Suprapubic skin (tissue), 4 donors: ENCODE measurements at places on chromosomes 6 and 20.

- H3K27me3 ChIP-seq = peaks cover 5% of the 10 kb centered on the region
- DNase-seq = no peak
- no peak overlapping the region for H3K27ac ChIP-seq
- H3K36me3 ChIP-seq = no peaks in the 10 kb centered on the region
Measured at GRCh38 chr6:87968435-87969278, 79.0 kb upstream of the SPACA1 start.

DNA sequence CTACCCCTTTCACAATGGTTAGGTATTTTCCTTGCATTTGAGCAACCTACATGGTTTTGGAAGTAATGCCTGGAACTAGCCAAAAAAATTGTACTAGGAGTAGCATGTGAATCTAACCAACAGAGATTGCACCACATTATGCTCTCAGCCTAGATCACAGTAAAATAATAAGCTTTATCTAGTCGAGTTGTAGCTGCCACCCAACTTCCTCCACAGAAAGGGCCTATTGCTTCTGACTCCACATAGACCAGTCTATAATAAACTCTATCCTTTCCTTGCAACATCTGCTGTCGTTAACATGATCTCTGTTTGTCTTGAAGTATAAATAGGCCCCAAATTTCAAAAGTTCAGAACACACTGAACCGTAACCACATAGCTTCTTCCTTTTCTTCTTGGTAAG lies 375.5 kb downstream of the PKHD1 start:
- no peak overlapping the region for H3K27ac ChIP-seq
- H3K4me1 ChIP-seq = no peaks in the 10 kb centered on the region
- H3K27me3 ChIP-seq = no peaks in the 10 kb centered on the region
- no peak for DNase-seq

- peak overlapping the region; percentile 85 for H3K27ac ChIP-seq
- peak overlapping the region; percentile 63 for H3K4me3 ChIP-seq
- H3K27me3 ChIP-seq = no peaks in the 10 kb centered on the region
- peaks cover 34% of the 10 kb centered on the region for H3K4me1 ChIP-seq
Measured at GRCh38 chr6:129709196-129709768, 695 bp downstream of the ARHGAP18 start.

- no peaks in the 10 kb centered on the region for H3K4me1 ChIP-seq
- no peaks in the 10 kb centered on the region for H3K27me3 ChIP-seq
- DNase-seq = no peak
- no peak overlapping the region for H3K27ac ChIP-seq
- H3K4me3 ChIP-seq = no peak overlapping the region
Measured at GRCh38 chr6:6080975-6081374, 74.2 kb upstream of the NRN1 start.

- H3K4me3 ChIP-seq = no peak overlapping the region
Measured at GRCh38 chr6:126172131-126172530, 167.8 kb upstream of the CENPW start.

- H3K4me3 ChIP-seq = no peak overlapping the region
- H3K27ac ChIP-seq = peak overlapping the region; percentile 29
- no peaks in the 10 kb centered on the region for H3K27me3 ChIP-seq
- peaks cover 29% of the 10 kb centered on the region for H3K4me1 ChIP-seq
- H3K36me3 ChIP-seq = peaks cover 8% of the 10 kb centered on the region
- DNase-seq = no peak
Measured at GRCh38 chr20:49179368-49180277, 8.5 kb downstream of the STAU1 start.

DNA sequence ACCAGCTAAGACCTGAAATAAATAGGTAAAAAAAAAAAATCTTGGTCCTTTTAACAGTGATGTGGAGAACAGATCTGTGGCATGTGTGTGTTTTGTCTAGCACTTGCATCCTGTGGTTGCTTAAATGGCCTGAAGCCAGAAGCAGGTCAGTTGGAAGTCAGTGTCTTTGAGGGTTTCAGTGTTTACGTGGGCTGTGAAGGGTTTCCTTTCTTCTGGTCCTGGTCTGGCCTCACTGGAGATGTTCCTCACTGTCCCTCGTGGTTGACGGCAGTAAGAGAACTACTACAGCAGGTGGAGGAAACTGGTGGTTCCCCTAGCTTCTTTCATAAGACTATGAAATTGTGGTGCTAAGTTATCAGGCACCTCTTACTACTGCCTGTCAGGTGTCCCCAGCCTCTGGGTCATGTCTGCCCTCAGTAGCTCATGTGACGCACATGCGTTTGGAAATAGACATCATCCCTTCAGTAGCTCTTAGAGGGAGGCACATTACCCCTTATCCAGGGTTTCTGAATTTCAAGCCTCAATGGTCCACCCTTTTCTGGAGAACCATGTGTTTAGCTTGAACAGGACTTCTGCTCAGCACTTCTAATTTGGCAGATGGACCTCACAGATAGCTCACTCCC lies 59.4 kb upstream of the SCP2D1 start:
- DNase-seq = no peak
- no peak overlapping the region for H3K27ac ChIP-seq
- H3K27me3 ChIP-seq = no peaks in the 10 kb centered on the region
- no peaks in the 10 kb centered on the region for H3K36me3 ChIP-seq

DNA sequence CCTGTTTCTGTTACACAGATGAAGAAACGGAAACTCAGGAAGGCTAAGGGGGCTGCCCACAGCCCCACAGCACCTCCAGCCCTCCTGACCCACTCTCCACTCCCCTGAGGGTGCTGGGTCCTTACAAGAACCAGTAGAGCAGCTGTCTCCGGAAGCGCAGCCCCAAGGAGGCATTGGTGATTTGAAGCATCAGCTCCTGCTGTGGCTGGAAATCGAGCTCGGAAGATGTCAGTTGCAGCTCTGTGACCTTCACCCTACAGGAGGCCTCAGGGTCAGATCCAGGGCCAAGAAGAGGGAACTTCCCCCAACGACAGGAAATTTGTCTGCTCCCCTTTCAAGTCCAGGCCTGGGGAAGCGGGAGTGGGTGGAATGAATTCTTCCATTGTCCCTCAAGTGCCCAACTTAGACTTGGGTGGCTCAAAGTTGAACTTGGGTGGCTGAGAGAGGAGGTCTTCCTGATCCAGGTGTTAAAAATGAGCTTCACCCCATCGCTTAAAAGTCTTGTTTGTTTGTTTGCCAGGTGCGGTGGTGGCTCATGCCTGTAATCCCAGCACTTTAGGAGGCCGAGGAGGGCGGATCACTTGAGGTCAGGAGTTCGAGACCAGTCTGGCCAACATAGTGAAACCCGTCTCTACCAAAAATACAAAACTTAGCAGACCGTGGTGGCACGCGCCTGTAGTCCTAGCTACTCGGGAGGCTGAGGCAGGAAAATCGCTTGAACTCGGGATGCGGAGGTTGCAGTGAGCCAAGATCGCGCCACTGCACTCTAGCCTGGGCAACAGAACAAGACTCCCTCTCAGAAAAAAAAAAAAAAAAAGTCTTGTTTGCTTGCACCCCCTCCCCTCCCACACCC lies 1.9 kb downstream of the PLTP start:
- H3K4me3 ChIP-seq = peak overlapping the region; percentile 56
- H3K36me3 ChIP-seq = peaks cover 35% of the 10 kb centered on the region
- no peak overlapping the region for H3K27ac ChIP-seq

DNA sequence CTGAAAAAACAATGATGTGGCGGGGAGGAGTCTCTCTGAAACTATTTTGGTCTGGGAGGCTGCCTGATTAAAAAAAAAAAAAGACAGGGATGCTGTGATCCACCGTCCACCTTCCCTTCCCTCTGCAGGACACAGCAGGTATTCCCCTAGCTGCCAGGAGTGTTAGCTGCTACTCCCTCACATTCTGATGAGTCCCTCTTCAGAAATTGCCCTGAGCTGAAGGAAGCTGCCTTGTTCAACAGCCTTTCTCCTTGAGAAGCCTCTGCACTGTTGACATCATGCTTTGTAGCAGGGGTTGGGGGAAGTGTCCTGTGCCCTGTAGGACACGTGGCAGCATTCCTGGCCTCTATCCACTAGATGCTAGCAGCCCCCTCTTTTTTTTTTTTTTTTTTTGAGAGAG lies 71.7 kb upstream of the ZMYND8 start:
- no peak overlapping the region for H3K4me3 ChIP-seq
- no peaks in the 10 kb centered on the region for H3K4me1 ChIP-seq
- no peak overlapping the region for H3K27ac ChIP-seq
- H3K36me3 ChIP-seq = no peaks in the 10 kb centered on the region
- no peak for DNase-seq
- H3K27me3 ChIP-seq = no peaks in the 10 kb centered on the region

GRCh38 chr6:68159433-68159832 lies 475.6 kb upstream of the ADGRB3 start:
- no peak for DNase-seq
- H3K4me3 ChIP-seq = no peak overlapping the region
- H3K4me1 ChIP-seq = no peaks in the 10 kb centered on the region
- H3K27me3 ChIP-seq = no peaks in the 10 kb centered on the region

DNA sequence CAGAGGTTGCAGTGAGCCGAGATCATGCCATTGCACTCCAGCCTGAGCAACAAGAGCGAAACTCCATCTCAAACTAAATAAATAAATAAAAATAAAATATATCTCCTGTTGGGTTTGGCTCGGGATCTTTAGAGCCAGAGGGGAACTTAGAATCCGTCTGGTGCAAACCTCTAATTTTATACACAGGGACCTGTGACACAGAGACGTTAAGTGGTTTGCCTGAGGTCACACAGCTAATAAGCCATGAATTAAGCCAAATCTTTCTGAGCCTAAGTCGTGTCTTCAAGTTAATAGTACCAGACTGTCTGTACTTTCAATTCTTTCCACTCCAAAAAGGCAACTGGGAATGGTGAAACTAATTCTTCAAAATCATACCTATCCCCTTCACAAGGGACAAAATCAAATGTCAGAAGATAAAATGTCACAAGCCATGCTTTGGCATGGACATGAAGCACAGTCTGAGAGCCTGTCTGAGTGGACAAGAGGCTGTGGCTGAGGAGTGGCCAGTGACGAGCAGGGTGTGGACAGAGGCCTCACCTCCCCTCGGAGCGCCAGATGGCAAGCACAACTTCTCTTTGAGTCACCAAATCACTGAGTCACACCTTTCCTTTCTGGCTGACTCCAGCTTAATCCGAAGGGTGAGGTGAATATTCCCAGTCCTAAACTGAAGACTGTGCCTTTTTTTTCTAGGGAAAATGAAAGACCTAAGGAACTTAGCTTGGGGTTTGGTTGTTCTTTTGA lies 177.4 kb downstream of the TFAP2A start:
- no peak overlapping the region for H3K4me3 ChIP-seq
- no peaks in the 10 kb centered on the region for H3K27me3 ChIP-seq
- no peak overlapping the region for H3K27ac ChIP-seq
- peaks cover 5% of the 10 kb centered on the region for H3K4me1 ChIP-seq
- no peak for DNase-seq

DNA sequence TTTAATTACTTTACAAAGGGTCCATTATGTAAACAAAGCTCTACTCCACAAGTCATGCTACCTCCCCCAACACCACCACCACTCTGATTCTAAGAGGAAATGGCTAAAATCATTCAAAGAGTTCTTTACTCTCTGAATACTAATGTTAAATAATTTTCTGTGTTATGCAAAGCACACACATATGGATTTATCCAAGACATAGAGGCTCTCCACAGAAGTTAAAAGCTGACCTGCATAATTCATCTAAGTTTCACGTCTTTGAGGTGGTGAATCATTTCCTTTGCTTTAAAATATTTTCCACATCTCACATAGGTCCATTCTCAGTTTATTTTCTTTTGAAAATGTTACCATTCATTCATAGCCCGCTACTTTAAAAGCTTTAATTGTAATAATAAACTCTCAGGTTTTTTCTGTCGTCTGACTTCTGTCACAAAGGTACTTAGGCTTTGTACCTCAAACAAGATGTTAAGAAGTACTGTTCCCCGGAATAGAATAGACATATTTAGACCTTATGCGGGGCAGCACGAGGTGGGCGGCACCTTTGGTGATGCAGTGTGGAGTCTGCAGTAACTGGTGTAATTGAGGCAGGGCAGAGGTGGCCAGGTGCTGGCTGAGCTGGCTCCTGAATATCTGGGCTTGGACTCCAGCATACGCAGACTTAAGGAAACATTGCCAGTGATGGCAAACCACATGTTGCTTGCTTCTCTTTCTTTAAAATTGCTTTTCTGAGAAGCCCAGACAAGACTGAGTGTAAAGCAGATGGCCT lies 55.8 kb downstream of the KIF6 start:
- no peaks in the 10 kb centered on the region for H3K36me3 ChIP-seq
- H3K4me1 ChIP-seq = no peaks in the 10 kb centered on the region
- H3K27me3 ChIP-seq = no peaks in the 10 kb centered on the region
- no peak for DNase-seq
- H3K27ac ChIP-seq = no peak overlapping the region

DNA sequence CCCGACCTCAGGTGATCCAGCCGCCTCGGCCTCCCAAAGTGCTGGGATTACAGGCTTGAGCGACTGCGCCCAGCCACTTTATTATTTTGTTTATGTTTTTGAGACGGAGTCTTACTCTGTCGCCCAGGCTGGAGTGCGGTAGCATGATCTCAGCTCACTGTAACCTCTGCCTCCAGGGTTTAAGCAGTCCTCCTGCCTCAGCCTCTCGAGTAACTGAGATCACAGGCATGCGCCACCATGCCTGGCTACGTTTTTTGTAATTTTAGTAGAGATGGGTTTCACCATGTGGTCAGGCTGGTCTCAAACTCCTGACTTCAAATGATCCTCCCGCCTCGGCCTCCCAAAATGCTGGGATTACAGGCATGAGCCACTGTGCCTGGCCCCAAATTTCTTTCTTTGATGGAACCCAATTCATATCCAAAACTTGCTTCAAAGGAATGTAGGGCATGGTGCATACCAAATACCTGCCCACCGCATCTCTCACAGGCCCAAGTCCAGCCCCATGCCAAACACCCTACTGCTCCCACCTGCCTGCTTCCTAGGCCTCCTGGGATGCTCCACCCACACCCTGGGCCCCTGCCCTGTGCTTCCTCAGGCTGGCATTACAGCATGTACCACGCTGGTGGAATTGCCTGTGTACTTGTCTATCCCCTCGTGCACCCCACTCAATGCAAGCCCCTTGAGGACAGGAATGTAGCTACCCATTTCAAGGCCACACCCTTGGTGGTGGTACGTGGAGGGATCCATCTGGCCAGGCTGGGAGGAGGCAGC lies 4.9 kb upstream of the HMGA1 start:
- H3K4me1 ChIP-seq = peaks cover 37% of the 10 kb centered on the region
- H3K27me3 ChIP-seq = no peaks in the 10 kb centered on the region
- H3K27ac ChIP-seq = no peak overlapping the region
- no peaks in the 10 kb centered on the region for H3K36me3 ChIP-seq
- DNase-seq = peak; percentile 58

DNA sequence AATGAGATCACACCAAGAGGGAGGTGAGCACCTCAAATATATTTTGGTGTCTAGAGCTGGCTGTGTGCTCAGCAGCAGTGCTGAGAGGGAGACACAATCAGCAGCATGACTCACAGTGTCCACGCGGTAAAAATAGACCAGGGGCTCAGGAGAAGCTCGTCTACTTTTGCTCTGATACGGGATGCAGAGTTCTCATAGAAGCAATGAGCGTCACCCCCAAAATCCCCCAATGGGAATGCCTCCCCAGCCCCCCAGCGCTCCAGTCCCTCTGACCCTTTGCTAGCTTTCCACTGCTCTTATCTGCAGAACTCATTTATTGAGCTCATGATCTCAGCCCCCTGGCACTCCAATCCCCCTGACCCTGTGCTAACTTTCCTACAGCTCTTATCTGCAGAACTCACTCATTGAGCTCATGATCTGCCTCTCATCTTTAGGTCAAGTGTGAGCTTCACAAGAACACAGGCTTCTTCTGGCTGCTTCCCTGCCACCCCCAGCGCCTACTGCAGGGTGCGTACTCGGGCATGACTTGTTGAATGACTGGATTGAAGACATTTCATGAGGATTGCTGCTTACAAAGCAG lies 34.0 kb downstream of the SYNDIG1 start:
- no peak overlapping the region for H3K4me3 ChIP-seq
- no peaks in the 10 kb centered on the region for H3K4me1 ChIP-seq
- DNase-seq = no peak
- H3K27ac ChIP-seq = no peak overlapping the region

- H3K27me3 ChIP-seq = no peaks in the 10 kb centered on the region
- no peaks in the 10 kb centered on the region for H3K36me3 ChIP-seq
- no peaks in the 10 kb centered on the region for H3K4me1 ChIP-seq
- no peak for DNase-seq
- H3K27ac ChIP-seq = no peak overlapping the region
Measured at GRCh38 chr20:20480126-20480525, 112.2 kb downstream of the INSM1 start.
